Tibial artery (tissue), 4 donors: ENCODE measurements at places on chromosomes 4 and X.

- DNase-seq, result no peak
Measured at GRCh38 chr4:94715726-94716125, 42.0 kb upstream of the BMPR1B start.

GRCh38 chr4:55752810-55753209 is 66.8 kb upstream of the EXOC1L start:
- no peak for DNase-seq

GRCh38 chrX:153521034-153521433 is 3.6 kb downstream of the ATP2B3 start:
- DNase-seq, result no peak

DNA sequence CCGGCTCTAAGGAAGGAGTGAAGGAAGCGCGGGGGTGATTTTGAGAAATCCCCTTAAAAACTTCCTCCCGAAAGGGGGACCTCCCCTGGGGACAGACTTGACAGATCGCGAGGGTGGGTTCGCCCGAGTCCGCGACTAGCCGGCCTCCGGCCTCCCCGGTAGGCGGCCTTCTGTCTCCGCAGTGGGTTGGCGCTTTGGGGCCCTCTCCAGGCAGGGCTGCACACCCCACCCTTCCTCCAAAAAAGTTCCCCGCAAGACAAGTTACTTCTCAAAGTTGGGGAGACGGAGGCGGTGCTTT is 24.8 kb downstream of the HOPX start:
- no peak for DNase-seq

DNA sequence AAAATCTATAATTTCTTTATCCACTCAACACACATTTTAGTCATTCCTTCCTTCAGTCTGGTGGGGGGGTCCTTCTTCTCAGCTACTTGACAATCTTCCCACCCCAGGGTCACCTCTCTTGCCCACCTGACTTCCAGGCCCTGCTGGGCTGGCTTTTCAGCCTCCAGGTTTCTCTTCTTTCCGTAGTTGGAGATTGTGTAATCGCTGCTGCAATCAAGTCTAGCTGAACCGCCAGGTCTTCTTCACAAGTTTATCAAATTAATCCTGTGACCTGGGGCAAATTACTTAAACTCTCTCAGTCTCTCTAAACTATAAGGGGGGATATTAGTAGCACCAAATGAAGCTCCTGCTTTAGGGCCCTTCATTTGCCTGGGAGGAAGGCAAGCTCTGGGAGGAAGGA is 102.9 kb upstream of the TNIP3 start:
- no peak for DNase-seq

GRCh38 chr4:5691491-5692132 is 16.7 kb downstream of the EVC2 start:
- DNase-seq, result no peak

DNA sequence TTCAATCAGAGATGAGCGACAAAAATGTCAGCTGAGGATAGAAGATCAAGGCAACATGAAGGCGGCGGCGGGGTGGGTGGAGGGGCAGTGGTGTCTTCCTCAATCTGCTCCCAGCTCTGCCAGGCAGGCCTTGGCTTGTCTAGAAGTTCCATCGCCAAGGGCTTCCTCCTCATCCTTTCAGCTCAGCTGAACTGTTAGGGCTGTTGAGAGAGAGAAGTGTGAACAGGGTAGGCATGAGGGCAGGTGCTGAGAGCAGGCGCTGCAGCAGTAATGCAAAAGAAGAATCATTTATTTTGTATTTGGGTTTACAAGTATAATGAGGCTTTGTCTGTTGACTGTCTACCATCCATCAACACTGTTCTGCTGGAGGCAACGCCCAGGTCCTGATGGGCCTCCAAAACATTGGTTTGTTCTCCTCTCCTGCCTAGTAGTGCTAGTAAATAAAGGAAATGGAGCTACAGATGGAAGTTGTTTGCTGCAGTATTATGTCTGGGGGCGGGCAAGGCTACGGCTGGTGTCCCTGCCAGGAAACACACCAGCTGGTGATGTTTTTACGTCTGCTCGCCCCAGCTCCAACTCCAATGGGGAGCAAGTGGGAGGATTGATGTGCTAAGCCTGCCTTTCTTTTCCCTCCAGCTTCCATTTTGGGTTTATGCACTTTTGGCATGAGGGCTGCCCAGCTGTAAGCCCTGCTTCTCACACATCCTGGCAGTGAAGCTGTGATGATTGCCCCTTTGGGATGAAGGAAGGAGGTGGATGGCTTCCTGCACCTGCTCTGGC is 139.4 kb upstream of the BOD1L1 start:
- DNase-seq, result no peak

DNA sequence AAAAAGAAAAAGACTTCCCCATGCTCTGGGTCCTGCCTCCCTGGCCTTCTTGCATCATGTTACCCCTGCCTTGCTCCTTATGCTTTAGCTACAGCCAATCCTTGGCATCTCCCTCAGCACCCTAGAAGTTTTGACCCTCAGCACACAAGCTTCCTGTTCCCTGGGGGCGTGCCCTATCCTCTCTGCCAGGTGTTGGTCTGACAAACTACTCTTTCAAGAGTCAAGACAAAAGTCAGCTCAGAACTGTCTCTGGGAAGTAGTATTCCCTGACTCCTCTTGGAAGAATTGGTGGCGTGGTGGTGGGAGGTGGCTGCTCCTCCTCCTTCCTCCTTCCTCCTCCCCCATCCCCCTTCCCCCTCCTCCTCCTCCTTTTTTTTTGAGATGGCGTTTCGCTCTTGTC is 41.0 kb downstream of the PRPS1 start:
- DNase-seq, result no peak

GRCh38 chrX:132953354-132953753 is 5.1 kb downstream of the HS6ST2 start:
- no peak for DNase-seq

GRCh38 chrX:86121916-86122315 is 26.3 kb upstream of the DACH2 start:
- no peak for DNase-seq

DNA sequence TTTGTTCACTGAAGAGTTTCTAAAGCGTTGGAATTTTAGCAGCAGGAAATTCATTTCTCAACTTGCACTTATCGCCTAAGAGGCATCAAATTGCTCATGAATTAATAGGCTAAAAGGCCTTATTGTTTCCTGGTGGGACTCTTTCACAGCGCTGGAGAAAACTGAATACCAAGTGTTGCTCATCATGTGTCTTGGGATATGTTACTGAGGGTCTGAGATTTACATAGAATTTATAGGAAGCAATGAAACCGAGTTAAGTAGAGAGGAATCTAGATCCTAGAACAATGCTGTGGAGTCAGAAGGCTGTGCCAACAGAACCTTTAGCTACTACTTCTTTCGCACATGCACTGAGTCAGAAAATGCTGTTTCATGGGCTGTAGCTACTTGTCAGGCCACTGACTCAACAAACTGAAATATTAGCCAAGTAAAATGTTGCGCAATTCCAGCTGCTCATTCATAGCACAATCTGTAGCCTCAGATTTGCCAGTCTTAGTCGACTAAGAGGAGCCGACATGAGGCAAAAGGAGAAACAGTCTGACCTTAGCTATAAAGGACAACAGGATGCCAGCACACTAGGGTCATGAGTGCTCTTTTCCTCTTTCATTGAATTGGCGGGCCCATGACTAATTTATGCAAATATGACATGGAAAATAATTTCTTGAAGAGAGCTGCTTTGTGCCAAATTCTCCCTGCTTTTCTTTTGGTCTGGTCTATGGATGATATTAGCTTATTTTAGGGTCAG is 35.9 kb upstream of the CXCL8 start:
- DNase-seq, result peak; percentile 87

DNA sequence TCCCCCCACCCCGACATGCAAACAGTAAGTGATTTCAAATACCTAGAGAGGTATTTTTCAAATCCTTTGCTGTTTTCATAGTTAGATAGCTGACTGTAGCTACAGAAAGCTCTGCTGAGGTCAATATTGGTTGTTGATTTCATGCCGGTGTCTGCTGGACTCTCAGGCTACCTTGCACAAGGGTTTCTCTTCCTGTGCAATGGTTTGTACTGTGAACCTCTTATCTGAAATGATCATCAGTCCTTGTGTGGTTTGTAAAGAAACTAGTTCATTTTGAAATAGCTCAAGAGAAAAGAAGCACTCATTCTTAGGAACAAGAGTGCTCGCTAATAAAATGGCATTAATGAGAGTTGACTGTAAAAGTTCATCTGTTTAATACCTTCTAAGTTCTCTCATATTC is 2.1 kb downstream of the MTM1 start:
- DNase-seq, result no peak

DNA sequence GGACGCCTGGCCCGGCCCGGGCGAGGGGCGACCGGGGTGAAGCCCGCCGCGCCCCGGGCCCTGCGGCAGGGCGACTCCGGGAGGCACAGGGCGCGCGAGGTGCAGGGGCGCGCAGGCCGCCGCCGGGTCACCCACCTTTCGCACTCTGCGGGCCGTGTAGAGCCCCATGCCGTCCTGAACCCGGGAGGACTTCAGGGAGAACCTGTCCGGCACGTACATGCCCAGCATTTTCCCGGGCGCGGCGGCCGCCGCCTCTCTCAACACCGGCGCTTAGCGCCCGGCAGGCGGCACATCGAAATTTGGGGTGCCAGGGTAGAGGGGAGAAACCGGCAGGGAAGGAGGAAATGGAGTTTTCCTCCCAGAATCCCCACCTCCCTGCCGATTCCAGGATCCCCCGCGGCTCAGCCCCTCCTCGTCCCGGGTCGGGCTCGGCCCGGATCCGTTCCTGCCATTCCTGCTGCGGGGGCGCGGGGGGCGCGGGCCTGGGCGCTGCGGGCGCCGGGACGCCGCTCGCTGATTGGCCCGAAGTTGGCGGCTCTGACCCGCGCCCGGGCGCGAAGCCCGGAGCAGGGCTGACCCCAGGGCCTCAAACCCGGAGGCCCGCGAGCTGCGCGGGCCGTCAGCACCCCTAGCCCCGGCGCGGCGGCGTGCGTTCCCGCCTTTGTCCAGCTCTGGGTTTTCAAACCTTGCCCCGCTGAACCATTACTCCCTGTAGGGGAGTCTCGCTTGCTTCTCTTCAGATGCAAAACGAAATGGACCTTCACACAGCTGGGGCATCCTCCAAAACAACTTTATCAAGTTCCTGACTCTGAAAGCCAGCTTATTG is at the start of gene PRDM5:
Gene PRDM5 (minus strand): TSS at position 346 of the 826 bp plus-strand sequence. CDS start 118 bp downstream, at position 228.
- DNase-seq, result peak; percentile 74

DNA sequence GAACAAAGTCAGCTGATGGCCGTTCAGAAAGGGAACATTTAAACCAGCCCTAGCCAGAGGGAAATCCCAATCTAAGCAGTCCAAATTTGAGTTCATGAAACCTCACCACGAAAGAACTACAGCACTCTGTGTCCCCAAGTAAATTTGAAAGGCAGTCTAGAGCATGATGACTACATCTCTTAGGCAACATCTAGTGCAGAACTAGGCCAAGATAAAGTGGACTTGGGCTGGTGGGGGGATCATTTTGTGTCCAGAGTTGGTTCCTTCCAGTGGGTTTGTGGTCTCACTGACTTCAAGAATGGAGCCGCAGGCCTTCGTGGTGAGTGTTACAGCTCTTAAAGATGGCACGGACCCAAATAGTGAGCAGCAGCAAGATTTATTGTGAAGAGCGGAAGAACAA is 64.9 kb downstream of the KLHL4 start:
- no peak for DNase-seq

DNA sequence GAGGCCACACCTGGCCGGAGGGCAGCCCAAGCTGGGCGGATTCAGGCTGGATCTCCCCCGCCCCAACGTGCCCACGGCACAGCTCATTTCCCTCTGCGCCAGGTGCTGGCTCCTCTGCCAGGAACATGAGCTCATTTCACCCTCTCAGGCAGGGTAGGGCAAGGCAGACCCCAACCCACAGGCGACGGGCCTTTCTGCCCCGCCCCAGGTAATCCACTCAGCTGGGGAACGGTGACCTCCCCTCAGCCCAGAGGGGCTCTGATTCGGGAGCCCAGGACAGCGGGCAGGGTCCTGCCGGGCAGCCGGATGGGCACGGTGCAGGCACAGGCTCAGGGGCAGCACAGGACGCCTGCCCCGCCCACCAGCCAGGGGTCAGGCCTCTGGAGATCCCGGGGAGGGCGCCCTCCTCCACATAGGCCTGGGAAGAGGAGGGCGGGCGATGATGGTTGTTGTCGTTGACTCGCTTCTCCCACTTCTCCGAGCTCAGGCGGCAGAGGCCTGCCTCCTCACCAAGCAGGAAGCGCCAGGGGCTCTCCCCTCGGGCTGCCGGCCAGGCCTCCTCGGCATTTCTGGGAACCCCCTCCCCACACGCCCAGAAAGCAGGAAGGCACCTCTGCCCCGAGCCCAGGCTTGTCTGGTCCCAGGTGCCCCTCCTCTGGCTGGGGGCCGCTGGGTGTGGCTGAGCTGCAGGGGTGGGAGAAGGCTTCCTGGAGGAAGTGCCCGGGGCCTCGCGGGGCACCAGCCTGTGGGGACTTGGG is 31.1 kb downstream of the TACC3 start:
- no peak for DNase-seq

DNA sequence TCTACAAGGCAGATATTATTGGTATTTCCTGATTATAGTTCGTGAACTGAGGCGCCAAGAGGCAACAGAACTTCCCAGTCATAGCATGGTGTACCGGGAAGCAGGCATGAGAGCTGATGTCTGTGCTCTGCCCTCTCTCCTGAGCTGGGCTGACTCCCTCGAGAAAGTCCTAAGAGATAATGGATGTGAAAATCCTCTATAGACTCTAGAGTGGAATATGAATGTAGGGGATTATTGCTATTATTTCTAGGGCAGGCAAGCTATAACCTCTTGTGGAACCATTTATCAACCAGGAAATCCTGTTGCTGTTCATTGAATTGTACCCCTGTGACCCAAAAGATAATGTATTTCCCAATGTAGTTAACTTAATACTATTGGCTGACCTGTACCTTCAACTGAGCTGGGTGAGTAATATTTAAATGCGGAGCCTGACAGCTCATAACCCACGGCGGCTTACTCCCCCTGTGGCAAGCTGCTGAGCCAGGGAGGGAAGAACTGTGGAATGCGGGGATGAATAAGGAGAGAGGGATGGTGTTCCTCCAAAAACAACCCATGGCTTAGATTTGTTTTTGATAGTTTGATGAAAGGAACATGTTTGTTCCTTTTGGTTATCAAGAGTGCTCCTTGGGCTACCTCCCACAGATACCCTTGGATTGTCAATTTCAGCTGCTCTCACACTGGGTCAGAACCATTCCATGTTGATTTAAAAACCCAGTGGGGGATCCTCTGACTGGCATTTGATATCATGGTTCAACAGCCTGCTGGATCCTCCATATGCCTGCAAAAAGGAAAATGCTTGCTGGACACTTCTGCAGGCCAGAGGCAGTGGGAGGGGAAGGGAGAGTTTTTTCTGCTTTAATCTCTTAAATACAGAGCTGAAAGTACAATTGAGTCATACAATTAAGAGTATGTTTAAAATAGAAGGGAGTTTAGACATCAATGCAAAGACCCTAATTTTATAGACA is 339.0 kb upstream of the BOD1L1 start:
- DNase-seq, result no peak

GRCh38 chrX:30620980-30621618 is 32.1 kb upstream of the GK start:
- peak; percentile 51 for DNase-seq
